ENCODE measurements at places on chromosomes 7 and 10.

- DNase-seq: no peak
These were observed 440.3 kb downstream of the POM121L12 start for GRCh38 chr7:53475776-53476175.

DNA sequence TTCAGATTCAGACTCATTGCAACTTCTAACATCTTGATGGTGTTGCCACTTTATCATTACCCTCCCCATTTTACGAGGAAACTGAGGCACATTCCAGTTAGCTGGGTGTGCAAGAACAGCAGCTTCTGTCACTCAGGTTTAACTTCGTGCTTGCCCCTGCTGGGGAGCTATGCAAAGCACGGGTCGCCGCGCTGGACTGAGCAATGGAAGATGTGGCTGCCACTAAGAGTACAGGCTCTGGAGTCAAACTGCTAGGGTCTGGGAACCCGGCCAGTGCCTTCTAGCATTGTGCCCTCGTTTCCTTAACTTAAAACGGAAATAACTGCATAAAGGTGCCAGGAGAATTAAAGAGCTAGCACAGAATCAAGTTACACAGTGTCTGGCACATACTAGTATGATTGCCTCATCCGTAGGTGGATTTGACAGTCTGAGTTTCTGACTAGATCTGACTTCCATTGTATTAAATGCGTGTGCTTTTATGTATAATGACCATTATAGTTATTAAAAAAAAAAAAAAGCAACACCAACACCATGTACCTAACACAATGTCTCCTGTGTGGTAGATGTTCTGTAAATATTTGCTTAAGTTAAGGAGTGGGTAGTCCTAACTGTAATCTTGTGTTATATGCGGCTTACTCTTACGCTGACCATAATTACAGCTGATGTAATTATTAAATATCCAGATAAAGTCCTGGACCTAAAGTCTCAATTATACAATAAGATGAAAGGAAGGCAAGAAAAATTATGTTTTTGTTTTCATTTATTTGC is 842 bp downstream of the ZNF22 start:
- peak; percentile 56 for DNase-seq

DNA sequence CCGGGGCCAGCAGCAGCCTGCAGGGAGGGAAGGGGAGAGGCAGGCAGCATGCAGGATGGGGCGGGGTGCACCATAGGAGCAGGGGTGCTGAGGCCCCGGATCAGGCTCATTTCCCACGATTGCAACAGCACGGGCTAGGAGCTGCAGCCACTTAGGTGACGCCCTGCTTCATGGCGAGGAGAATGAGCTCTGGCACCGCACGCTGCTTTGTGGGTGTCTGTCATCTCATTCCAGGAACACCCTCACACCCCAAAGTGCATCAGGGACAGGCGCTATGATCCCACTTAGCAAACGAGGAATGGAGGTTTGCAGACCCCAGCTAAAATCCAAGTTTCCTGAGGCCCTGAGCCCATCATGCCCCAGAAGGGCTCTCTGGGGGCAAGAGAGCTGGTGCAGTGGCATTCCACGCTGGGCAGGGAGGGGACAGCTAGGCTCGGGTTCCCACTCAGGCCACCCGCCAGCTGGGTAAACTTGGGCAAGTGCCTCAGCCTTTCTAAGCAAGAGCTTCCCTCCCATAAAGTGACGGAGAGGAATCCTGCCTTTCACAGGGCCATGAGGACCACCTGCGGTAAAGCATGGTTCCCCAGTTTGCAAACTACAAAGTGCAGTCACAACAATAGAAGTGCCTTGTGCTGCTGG is 9.3 kb downstream of the KCNH2 start:
- no peak for DNase-seq

- DNase-seq: no peak
These were observed 124.2 kb downstream of the ARHGAP12 start for GRCh38 chr10:31804352-31804810.

GRCh38 chr10:70378122-70378521 is 4.3 kb downstream of the LRRC20 start:
- peak; percentile 97 for DNase-seq

GRCh38 chr7:5212633-5213285 is 22.7 kb downstream of the WIPI2 start:
- no peak for DNase-seq

- no peak for DNase-seq
These were observed 17.3 kb upstream of the FOXL3 start for GRCh38 chr7:272631-273030.

DNA sequence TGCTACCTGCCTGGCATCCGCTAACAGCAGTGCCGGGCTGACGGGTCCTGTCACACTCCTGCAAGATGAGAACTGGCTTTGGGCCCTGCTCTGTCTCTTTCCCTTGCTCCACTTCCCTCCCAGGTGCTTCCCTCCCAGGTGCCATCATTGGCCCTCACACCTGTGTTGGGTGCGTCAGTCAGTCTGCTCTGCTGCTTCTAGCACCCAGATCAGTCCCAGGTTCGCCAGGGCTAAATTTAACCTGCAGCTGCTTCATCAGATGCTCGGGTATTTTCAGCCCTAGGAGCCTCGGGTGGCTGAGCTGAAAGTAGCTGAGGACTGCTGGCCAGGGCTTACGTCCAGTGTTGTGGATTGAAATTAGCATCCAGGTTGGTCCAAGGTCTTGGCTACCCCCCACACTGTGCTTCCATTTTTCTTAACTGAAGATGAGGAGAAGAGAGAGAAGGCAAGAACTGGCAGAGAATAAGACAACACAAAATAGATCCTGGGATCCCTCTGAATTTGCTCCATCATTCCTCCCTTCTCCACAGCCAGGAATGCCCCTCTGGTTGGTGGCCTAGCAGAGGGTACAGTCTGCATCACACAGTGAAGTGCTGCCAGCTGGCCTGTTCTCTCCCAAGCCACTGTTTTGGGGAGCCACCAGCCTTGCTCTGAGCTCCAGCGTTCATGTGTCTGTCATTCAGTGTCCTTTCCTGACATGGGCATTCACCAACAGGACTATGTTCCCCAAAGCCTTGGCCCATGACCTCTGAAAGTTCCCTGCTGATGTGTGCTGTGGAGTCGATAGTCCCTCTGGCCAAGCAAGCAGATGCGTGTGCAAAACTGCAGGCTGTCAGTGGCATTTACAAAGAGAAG is 65.9 kb upstream of the SYPL1 start:
- no peak for DNase-seq
